Hematopoietic multipotent progenitor cell treated with erythropoietin and hydrocortisone succinate and interleukin-3 and kit ligand, for 6 days (in vitro differentiated cells): ENCODE measurements at places on chromosomes 16 and 17.

- peak; percentile 75 for DNase-seq
Measured at GRCh38 chr17:76793775-76794174, 55.9 kb downstream of the MFSD11 start.

DNA sequence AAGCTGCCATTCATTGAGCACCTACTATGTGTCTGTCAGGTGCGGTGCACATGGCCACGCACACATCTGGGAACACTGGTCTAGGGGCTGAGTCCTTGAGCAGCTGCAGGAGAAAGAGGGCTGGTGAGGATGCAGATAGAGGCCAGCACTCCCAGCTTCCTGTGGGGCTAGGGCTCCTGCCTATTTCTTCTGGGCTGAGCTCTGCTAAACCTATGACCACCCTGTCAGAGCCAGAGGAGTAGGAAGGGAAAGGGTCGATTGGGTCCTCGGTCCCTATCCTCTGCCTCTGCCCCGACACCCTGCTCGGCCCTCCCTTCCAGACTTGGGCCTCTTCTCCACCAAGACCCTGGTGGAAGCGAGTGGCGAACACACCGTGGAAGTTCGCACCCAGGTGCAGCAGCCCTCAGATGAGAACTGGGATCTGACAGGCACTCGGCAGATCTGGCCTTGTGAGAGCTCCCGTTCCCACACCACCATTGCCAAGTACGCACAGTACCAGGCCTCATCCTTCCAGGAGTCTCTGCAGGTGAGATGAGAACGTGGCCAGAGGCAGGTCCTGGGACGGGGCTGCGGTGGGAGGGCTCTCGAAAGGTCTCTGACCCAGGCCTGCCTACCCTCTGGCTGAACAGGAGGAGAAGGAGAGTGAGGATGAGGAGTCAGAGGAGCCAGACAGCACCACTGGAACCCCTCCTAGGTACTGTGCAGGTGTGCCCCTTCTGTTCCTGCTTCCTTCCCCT is 4.0 kb upstream of the TMEM88 start:
- DNase-seq: no peak

DNA sequence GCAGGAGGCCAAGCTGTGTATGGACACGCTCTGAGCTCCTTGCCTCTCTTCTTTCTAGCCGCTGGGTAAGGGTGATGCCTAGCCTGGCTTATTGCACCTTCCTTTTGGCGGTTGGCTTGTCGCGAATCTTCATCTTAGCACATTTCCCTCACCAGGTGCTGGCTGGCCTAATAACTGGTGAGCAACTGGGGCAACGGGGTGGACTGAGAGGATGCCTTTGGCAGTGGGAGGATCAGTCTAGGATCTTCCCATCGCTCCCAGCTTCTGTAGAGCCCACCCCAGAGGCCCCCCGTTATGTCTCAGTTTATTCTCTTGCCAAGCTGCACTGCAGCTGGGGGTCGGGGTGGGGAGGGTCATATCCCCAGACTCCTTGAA is 4.4 kb downstream of the G6PC3 start:
- no peak for DNase-seq

- DNase-seq: no peak
Measured at GRCh38 chr16:5851393-5851982, 753.9 kb upstream of the EEF2KMT start.

GRCh38 chr16:86747761-86748160 is 169.4 kb downstream of the FOXL1 start:
- DNase-seq: no peak

DNA sequence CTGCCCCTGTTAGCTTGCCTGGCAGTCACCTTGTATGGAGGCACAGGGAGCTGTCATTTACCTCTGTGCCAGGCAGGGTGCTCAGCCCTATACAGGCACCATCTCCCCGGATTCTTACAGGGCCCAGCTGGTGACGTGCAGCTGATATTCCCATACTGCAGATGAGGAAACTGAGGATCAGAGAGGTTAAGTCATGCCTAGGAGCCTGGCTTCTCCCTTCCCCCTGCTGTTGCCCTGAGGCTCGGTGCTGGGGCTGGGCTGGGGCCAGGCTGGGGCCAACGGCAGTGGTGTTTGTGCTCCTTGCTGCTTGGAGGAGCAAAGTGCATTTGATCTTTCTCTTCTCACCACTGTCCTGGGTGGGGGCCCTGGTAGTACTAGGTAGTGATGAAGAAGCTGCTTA is 54.7 kb upstream of the IL34 start:
- DNase-seq: no peak

DNA sequence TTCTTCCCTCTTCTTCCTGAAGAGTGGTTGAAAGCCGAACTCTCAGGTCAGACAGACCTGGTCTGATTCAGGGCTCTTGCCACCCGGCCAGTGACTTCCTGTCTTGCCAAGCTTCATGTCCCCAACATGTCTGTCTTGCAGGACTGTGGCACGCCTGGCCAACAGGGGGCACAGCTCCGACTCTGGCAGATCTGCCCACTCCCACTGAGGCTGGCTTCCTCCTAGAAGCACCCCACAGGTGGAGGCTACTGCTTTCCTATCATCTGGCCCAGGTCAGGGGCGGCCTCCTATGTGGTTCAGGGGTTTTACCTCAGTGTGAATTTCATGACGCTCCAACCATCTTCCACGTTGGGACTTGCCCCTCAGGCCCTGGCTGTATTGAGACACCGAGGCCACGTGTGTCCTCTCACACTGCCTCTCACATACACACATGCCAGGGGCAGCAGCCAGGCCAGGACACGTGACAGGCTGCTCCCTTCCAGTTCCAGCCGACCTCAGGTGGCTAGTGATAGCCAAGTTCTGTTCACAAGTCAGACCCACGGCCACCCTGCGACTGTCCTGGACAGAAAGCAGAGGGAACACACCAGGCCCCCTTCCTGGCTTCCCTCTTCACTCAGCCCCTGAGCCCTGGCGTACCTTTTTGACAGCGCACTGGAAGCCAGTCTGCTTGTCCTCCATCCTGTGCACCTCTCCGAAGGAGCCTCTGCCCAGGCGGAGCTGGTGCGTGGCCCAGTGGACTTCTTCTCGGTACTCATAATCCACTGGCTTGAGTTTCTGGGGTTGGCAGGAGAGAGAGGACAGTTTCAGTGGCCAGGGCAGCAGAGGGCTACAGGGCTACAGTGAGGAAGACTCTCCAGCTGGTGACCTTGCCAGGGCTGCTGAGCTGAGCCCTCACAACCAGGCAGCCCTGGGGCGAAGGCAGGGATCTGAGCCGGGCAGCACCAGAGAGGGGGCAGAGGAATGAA is 22.6 kb upstream of the SPATA32 start:
- peak; percentile 56 for DNase-seq

GRCh38 chr16:5001571-5001970 is 32.2 kb downstream of the NAGPA start:
- DNase-seq: no peak

DNA sequence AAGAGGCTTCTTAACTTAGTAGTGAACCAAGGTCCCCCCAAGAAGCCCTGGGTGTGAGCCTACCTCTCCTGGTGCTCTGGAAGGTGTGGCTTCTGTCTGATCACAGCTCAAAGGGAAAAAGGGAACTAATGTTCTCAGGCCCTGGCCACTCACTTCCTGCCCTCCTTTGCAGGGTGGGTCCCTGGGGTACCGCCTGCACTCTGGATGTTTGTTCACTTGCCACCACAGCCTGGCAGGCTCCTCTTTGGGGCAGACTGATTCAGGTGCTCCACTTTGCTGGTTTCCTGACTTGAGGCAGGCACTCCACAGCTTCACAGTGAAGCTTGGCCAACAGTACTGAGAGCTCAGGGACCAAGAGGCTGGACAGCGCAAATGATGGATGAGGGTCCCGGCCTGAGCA is 5.9 kb upstream of the MYO15A start:
- peak; percentile 45 for DNase-seq

DNA sequence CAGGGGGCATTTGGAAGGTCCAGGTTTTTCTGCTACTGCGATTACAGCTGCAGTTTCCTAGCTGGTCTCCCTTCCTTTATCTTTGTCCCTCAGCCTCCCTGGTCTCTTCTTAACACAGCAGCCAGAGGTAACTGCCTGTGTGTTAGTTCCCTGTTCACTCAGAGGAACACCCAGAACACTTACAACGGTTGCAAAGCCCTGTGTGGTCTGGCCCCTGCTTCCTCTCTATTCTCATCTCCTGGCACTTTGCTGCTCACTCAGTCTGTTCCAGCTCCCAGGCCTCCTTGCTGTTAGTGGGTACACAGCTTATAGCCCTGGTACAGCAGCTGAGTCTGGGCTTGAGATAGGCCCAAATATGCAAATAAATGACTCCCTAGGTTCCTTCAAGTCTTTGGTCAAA is 16.4 kb downstream of the NTN1 start:
- DNase-seq: peak; percentile 91
